ENCODE measurements at places on chromosomes 2 and 18.

DNA sequence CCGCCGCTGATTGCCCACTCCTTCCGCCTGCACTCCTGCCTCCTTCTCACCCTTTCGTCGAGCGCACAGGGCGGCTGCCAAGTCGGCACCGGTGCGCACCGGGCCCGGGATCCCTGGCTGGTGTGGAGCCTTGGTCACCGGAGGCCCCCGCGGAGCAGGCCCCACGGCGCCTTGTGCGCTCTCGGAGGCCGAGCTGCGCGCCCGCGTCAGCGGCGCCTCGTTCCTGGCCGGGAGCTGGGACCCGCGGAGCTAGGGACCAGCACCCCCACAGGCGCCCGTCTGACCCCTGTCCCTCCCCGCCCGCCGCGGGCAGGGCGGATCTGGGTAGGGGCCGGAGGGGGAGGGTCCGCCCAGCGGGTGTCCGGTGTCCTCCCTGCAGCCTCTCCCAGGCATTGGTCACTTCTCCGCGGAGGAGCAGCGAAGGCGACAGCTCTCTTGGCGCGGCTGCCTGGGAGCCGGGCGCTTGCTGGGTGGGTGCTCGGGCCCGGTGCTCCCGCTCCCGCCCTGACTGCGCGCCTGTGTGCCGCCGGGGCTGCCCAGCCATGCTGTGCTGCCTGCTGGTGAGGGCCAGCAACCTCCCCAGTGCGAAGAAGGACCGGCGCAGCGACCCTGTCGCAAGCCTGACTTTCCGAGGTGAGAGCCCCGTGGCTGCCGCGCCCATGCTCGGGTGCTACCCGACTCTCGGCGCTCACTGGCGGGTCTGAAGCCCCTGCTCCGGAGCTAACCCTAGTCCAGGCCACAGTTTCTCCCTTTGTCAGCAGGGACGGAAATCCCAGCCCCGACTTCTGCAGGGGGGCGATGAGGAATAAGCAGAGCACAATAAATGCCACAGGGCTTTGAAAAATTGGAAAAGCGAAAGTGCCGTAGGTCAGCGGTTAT is 13.2 kb downstream of the DYSF start:
- DNase-seq, result no peak

DNA sequence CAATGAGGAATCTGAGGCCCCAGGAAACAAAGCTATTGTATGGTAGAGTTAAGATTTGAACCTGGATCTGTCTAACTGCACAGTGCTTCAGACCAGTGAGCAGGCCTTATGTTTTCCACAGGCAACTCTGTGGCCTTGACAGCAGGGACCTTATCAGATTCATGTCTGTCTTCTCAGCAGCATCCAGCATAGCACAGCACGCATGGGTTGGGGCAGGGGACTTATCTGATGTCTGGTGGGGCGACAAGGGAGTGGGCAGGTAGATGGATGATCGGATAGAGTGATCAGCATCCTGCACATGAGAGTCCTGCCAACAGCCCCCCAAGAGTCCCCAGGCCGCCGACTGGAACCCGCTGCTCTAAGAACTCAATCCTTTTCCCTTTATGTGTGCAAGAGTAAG is 28.7 kb upstream of the KCNF1 start:
- DNase-seq, result no peak

DNA sequence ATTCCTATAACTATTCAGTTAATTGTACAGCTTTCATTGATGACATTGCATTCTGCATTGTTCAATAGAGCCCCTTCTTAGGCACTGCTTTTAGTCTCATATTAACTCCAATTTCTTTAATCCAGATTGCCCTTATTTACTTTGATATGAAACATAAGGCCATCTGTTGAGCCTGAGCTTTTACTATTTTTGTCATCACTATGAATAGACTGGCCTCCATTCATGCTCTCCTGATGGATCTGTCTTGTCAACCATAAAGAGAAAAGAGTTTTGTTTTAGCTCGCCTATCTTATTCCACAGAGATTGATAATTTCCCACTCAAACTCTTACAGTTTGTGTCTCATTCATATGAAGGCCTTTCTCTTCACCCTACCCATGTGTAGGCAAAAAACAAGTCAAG is 159.2 kb upstream of the DTNA start:
- no peak for DNase-seq

GRCh38 chr2:198441246-198441645 is 636.9 kb downstream of the PLCL1 start:
- DNase-seq, result no peak

DNA sequence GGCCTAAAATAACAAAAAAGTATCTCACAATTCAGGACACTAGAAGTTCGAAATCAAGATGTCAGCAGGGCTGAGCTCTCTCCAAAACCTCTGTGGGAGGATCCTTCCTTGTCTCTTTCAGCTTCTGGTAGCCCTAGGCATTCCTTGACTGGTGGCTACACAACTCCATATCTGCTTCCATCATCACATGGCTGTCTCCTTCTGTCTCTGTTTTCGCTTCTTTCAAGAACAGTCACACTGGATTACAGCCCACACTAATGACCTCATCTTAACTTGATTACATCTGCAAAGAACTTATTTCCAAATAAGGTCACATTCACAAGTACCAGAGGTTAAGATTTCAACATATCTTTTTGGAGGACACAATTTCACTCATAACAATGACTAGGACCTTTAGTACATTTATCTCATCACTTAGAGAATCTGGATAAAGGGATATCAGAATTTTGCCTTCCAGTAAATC is 275.2 kb downstream of the IRS1 start:
- DNase-seq, result no peak

GRCh38 chr18:69161383-69162028 is 239.2 kb upstream of the DOK6 start:
- DNase-seq, result no peak

GRCh38 chr2:19653509-19653908 is 248.3 kb downstream of the TTC32 start:
- no peak for DNase-seq

DNA sequence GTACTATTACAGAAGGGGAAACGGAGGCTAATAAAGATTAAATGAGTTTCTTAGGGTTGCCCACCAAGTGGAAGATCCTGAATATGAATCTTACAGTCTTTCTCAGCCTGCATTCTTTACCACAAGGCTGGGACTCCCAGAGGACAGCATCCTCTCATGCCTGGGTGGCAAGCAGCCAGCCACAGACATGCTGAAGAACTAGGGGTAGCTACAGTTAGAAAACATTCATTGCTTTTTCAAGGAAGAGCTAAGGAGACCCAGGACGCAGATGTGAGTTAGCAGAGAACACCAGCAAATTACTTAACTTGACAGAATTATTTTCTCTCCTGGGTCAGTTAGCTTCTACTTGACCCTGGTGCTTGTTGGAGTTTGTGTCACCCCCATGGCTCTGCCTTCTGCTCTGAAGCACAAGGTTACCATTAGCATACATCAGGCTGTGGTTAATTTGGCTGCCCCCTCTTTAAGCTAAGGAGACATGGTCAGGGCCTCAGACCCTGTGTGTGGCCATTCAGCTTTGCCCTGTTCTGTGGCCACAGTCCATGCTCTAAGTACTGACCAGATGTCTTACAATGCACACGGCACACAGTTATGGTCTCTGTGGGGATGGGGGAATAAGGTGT is 132.3 kb upstream of the TNP1 start:
- DNase-seq, result no peak

DNA sequence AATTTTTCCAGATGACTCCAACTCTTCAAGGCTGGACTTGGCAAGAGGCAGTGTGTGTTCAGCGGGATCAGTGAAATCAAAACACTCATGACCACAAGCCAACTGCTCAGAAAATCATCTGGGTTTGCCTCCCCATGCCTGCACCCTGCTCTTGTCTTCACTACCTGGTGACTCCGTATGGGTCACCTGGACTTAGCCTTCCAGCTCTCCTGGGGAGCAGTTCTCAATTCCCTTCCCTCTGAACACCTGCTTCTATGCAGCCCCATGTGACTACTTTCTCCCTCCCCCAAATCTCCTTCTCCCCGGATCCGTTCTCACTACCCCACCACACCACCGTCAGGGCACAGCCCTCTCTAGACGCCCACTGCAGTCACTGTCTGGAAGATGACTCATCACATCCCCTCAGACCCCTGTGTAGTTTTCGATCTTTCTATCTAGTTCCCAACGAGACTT is 130.2 kb upstream of the ID2 start:
- no peak for DNase-seq

DNA sequence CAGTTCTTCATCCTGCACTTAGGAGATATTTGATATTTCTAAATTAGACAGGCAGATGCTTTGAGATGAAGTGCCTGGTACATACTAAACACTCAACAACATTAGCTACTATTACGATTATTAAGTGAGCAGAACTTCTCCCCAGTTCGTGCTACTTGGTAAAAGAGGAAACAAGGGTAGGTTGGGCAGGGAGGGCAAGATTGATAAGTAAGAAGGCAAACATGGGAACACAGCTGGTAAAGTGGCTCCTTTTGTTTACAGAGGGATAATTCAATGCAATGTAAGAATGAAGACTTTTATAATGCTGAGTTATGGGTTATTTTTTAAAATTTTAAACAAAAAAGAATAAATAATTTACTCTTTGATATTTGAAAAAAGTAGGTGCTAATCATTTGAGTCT is 15.9 kb upstream of the WIPF1 start:
- DNase-seq, result no peak

DNA sequence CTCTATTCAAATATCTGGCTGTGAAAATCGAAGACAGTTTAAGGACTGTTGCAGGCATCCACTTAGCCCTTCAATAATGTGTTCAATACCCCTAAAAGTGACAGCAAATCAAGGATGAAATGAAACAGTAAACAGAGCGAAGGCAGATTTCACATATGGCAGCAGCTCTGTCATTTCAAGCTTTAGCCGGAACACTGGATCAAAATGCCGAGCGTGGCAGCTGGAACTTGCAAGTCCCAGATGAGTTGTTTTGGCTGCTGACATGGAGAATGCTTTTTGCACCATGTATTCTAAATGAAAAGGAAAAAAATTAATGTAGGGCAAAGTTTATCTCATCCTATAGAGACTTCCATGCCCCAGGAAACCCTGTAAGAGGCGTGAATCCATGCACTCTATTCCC is 18.0 kb downstream of the LRRC30 start:
- no peak for DNase-seq

- DNase-seq, result no peak
These were observed 14.6 kb downstream of the SLC4A5 start for GRCh38 chr2:74328573-74328972.

DNA sequence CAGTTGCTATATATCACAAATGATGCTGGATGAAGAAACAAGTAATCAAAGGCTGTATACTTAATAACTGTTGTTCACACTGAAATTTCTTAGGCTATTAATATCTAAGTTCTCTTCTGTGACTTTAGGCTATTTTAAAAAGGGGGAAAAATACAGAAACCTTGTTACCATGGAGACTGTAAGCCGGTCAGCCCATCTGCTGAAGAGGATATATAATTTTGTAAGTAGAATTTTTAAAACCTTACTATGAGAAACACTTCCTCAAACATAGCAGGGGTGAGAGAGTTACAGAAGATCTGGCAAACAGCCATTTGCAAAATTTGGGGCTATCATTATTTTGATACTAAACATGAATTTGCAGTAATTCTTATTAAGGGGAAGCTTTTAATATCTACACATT is 27.8 kb downstream of the CACNB4 start:
- DNase-seq, result no peak

DNA sequence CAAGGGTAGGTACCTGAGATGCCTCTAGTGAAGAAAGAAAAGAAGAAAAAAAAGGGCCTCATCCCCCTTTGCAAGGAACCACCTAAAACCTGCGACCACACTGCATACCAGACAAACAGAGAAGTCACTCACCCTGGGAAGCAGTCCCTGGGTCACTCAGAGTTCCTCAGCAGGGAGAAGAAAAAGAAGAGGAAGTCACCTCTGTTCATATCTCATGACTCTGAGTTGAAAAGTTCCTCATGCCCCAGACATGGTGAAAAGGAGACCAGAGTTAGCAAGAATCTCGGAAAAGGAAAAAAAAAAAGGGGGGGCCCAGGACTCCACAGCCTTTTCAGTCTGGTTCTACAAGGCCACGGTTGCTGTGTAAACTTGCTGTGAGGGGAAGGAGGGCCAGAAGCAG is 478.4 kb upstream of the NRXN1 start:
- no peak for DNase-seq

GRCh38 chr2:225787497-225787896 is 388.0 kb downstream of the NYAP2 start:
- no peak for DNase-seq

DNA sequence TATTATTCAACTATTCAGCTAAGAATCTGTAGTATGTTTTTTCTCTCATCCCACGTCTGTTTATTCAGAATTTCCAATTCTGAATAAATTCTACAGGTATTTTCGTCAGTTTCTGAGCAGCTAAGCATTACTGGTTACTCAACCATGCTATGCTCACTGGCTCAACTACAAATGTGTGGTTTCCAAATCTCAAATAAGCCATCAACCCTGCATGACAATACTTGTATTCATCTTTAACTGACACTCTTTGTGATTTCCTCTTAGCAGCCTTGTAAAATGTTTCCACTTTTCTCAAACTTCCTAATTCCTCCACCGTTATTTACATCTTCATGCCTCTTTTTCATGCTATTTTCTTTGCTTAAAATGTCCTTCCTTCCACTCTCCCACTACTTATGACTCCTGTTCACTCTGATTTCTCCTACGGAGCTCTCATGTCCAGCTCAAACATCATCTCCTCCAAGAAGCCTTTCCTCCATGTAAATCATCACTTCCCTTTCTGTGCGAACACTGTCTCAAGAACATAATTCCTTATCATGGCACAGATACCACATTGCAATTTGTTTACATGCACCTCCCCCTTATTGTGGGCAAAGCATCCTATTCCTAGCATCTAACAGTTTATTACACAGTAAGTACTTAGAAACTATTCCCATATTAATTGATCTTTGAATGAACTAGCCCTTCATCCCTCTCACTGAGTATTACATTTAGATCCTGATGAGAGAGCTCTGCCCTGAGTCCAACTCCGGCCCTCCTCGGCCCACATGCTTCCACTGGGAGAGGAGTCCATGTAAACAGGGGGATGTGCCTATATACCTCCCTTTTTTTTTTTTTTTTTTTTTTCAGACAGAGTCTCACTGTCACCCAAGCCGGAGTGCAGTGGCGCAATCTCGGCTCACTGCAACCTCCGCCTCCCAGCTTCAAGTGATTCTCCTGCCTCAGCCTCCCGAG is 10.5 kb downstream of the CCDC88A start:
- no peak for DNase-seq

GRCh38 chr2:39399570-39399969 is 37.5 kb downstream of the MAP4K3 start:
- no peak for DNase-seq

- DNase-seq, result no peak
These were observed 160.9 kb downstream of the ARL6IP6 start for GRCh38 chr2:152879275-152879674.

- no peak for DNase-seq
These were observed 2183.6 kb upstream of the CELF4 start for GRCh38 chr18:39749154-39749553.

- DNase-seq, result no peak
These were observed 12.1 kb upstream of the MAP2 start for GRCh38 chr2:209411718-209412117.

GRCh38 chr18:76392349-76392748 is 102.7 kb downstream of the ZNF516 start:
- DNase-seq, result no peak

DNA sequence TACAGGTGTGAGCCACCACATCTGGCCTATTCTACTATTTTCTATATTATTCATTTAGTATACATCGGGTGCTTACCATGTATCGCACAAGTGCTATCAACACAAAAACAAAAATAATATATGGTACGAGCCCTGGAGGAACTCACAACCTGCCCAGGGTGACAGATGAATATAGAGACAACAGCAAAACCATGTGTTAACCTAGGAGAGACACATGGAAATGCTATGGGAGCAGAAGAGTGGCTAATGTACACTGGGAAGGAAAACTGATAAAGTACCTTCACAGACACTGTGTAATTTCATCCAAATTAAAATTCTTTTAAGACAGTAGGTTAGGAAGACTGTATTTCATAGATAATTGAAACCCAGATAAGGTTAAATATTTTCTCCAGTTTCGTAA is 3.9 kb downstream of the SF3B6 start:
- no peak for DNase-seq
